ENCODE measurements at places on chromosomes 6 and 20.

- DNase-seq = no peak
These were observed 20.2 kb upstream of the SLC22A7 start for GRCh38 chr6:43277643-43278523.

DNA sequence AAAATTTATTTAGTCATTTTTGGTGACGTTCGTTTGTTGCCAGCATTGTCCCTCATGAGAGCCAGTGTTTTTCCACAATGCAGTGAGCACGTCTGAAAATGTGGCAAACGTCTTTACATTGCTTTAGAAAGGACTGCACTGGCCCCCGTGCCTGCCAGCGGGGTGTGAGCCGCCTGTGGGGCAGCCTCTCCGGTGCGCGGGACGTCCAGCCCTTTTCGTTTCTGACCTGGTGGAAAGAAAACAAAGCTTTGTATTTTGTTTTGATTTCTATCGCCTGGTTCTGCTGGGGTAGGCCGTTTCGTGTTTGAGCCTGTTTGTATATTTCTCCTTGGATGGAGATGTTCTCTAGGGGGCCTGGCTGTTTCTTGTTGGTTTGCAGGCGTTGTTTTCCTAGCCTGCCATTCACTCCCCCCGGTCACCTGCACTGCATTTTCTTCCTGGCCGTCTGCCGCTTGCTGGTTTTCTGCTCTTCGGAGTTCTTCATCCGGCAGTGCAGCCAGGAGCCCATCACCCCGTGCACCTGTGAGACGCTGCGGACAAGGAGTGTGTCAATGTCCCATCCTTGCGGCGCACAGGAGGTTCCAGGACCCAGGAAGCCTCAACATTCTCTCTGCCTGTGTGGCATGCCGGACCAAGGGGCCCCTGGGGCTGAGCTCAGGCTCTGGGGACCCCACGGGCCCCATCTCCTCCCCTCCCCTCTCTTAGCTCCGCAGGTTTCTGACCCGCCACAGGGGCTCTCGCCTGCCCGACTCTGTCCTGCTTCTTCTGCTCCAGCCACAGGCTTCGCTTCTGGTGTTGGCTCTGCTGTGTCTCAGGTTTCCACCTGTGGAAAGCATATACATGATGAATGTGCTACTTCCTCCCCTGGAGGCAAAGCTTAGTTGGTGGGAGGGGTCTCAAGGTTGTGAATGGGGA lies 100.5 kb downstream of the CDH4 start:
- DNase-seq = peak; percentile 15

GRCh38 chr6:129645106-129645829 lies 64.7 kb downstream of the ARHGAP18 start:
- DNase-seq = no peak

DNA sequence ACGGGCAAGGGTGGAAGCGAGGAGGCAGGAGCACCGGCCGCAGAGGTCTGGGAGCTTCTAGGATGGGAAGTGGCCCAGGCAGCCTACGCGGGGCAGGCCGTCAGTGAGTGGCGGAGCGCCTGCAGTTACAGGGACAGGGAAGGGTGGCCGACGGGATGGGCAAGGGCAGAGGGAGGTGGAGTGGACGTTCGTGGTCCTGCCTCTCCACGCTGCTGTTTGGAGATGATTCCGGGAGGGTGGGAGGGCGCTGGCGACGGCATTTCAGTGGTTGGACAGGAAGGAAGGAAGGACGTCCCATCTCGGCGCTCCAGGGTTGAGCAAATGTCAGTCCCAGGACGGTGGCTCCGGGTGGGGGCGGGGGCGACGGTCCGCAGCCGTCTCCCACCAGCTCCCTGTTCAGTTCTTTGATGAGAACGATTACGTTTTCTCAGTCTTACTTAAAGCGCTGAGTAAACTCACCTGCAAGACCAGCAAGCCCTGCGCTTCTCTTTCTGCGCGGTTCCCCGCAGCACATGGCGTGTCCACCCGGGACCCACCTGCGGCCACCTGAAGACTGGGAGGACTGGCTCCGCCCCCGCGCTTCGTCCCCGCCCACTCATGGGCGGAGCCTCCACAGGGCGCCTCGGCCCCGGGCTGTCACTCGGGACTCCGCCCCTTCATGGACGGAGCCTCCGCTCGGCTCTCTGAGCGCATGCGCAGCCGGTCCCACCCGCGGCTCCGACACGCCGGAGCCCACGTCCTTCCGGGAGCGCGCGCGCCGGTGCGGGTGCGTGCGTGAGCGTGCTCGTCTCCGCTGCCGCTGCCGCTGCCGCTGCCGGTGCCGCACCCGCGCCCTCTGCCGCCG lies at the start of gene DNAJC5:
Gene DNAJC5 (plus strand): TSS at position 769 of the 844 bp plus-strand sequence. CDS start 33,220 bp downstream, outside the sequence.
- peak; percentile 100 for DNase-seq

- no peak for DNase-seq
These were observed 18.0 kb downstream of the EXOC2 start for GRCh38 chr6:674956-675355.

DNA sequence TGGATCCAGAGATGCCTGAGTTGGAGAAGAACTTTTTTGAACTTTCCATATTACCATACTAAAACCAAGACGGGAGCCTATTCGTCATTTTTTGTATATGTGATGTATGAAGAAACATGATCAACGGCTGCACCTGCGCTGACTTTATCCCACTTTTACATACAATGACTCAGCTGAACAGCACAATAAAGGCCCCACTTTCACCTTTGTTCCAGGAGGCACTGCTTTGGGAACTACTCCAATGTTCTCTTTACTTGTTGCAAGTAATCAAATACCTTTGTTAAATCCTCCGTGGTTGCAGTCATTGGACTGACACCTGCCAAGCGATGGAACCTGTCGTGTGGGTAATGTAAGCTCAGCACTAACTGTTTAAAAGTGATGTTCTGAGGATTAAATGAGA lies 17.3 kb upstream of the BTN3A2 start:
- DNase-seq = no peak

DNA sequence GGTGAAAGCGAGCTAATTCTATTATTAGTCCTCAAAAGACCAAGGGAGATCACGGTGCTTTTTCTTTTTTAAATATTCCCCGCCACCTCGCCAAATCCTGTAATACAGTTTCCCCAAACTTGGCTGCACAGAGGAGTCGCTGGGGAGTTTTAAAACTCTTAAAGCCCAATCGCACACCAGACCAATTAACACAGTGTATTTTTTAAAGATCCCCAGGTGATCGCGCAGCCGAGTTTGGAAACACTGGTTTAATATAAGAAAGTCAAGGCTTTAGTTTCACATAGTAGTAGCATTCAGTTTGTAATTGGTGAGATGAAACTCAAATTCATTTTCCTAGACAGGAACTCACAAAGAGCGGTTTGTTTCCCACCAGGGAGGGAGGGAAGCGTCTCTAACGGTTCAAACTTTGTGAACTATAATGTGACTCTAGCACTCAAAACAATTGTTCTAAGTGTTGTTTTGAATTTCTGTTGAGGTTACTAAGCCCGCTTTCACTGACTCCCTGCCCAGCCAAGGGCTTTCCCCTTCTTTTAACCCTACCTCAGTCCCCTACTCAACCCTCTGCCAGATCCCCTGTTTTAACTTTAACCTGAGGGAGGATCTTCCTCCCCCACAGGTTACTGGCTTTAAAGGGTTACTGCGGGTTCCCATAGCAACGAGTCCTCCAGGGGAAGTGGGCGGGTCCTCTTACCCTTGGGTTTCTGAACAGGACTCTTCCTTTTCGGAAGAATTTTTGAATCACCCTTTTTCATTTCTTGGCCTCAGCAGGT lies 25.7 kb upstream of the BTBD3 start:
- peak; percentile 61 for DNase-seq

DNA sequence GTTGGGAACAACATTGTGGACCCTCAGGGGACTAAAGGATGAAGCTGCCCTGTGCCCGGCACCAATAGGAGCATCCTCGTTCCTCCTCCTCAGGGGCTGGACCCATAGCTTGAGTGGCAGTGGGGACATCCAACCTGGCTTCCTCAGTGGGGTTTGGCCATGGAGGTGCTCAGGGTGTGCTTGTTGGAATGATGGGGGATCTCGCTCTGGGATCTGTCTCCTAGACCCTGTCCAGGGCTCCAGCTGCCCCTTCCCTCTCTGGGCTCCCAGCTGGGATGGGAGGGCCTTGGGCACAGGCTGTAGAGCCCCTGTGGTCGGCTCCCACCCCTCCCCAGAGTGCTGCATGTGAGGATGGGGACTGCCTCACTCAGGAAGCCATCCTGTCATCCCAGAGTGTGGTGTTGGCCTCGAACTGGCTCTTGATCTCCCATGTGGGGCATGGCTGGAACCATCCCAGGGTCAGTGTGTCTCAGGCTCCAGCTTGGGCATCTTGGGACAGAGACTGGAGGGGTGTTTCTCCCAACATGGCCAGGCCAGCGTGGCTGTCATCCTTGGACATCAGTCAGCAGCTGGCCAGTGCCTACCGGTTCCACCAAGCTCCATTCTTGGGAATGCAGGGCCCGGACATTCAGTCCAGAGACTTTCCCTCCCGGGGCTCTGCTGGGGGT lies 9.5 kb upstream of the MYT1 start:
- no peak for DNase-seq

GRCh38 chr6:168442646-168443045 lies 1.7 kb downstream of the SMOC2 start:
- DNase-seq = no peak

- DNase-seq = no peak
These were observed 28.9 kb downstream of the CLVS2 start for GRCh38 chr6:123024976-123025375.

- DNase-seq = peak; percentile 48
These were observed 701 bp downstream of the RFX6 start for GRCh38 chr6:116877743-116878142.

- no peak for DNase-seq
These were observed 97.6 kb upstream of the HDGFL1 start for GRCh38 chr6:22471746-22472145.

GRCh38 chr6:55108134-55109130 lies 65.9 kb upstream of the HCRTR2 start:
- DNase-seq = peak; percentile 14

DNA sequence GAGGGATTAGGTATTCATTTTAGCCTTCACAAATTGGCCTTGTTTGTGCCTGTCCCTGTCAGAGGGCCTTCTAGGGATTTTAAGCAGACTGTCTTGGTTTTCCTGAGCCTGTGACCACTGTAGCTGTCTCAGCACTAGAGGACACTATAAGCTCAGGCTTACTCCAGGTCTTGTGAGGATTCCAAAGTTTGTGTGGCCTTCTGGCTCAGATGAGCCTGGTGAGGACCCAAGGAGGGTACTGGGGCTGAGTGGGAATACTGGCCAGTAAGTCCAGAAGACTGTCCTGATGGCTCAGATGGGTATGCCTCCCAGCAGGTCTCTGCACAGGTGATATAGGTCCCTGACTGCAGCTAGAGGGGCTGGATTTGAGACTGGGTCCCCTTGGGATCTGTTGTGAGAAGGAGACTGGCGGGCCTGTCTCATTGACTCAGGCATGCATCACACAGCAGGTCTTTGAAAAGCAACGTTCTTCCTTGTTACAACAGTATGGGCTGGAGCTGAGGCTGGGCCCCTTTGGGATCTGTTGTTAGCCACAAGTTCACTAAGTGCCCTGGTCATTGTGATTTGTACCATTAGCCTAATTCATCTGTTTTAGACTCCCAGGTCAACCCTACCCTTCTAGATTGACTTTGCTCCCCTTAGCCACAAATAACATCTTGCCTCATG lies 26.3 kb upstream of the TFB1M start:
- DNase-seq = no peak

DNA sequence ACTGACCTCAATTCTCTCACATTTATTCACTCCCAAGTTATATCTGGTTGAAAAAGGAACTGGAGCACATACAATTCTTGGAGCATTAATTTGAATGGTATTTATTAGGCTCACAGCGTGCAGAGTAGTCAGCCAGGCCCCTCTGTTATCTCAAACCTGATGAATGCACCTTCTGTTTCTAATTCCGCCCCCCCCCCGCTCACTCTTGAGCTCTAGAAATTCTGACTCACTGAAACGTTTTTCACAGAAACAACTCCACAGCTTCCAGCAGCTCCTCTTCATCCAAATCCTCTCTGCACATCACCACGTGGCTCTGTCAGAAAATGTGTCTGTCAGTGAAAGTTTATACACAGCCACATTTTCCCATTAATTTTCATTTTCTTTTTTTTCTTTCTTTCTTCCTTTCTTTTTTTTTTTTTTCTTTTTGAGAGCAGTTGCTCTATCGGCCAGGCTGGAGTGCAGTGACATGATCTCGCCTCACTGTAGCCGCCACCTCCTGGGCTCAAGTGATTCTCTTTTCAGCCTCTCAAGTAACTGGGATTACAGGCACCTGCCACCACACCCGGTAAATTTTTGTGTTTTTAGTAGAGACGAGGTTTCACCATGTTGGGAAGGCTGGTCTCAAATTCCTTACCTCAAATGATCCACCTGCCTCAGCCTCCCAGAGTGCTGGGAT lies 109.4 kb downstream of the TBXT start:
- DNase-seq = no peak

DNA sequence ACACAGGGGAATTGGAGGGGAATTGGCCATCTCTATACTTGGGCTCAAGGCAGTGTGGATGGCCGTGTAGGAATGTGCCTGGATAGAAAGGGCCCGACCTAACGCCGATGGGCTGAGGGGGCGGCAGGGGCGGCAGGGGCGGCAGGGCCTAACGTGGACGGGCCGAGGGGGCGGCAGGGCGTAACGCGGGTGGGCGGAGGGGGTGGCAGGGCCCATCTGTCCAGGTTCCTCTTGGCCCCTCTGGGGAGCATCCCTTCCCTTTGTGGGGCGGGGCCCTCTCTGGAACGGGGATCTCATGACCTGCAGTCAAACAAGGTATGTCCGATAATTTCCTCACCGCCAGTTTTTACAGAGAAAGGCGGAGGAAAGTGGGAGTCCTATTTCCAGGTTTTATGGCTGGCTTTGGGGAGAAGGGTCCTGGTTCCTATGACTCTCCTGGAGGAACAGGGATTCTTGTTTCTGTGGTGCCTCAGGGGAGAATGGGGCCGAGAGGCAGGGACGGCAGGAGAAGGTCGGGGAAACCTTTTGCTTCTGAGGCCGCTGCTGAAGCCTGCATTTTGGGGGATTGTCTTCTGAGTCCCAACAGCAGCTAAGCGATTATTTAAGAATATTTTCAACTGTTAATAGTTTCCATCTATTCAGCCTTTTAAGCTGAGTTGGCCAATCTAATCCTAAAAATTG lies 100.8 kb upstream of the FRMD1 start:
- no peak for DNase-seq

- no peak for DNase-seq
These were observed 546.9 kb downstream of the GRIK2 start for GRCh38 chr6:101940391-101940790.

GRCh38 chr6:20377623-20378265 lies 23.9 kb upstream of the E2F3 start:
- no peak for DNase-seq

DNA sequence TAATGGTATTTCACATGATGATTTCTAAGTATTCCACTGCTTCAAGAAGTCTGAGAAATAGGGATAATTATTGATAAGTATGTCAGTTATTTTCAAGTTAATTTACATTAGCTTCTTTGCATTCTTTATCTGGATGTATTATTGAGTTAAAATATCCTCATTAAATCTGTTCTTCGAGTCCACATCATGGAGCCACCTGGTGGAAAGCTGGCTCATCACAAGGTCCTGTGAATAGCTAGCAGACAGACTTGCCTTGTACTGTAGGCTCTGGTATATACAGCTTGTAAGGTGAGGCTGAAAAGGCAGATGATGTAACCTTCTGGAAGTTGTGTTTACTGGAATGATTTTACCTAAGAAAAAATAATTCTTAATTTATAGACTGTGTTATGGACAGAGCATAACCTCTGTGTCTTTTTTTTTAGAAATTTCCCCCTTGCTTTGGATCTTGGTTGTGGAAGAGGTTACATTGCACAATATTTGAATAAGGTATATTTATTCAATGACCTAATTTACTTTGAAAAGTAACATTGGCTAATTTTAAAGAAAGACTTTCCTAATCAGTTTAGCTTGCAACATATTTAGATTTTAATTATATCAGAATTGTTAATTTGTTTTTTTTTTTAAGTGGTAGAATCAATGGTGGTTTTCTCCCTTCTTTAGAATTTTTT lies 3.5 kb downstream of the NDUFAF5 start:
- peak; percentile 54 for DNase-seq
